Ecto neural progenitor cell (in vitro differentiated cells): ENCODE measurements at places on chromosomes 13 and 19.
A peak's percentile ranks its signal among the peaks of the same experiment; 100 is the strongest.

DNA sequence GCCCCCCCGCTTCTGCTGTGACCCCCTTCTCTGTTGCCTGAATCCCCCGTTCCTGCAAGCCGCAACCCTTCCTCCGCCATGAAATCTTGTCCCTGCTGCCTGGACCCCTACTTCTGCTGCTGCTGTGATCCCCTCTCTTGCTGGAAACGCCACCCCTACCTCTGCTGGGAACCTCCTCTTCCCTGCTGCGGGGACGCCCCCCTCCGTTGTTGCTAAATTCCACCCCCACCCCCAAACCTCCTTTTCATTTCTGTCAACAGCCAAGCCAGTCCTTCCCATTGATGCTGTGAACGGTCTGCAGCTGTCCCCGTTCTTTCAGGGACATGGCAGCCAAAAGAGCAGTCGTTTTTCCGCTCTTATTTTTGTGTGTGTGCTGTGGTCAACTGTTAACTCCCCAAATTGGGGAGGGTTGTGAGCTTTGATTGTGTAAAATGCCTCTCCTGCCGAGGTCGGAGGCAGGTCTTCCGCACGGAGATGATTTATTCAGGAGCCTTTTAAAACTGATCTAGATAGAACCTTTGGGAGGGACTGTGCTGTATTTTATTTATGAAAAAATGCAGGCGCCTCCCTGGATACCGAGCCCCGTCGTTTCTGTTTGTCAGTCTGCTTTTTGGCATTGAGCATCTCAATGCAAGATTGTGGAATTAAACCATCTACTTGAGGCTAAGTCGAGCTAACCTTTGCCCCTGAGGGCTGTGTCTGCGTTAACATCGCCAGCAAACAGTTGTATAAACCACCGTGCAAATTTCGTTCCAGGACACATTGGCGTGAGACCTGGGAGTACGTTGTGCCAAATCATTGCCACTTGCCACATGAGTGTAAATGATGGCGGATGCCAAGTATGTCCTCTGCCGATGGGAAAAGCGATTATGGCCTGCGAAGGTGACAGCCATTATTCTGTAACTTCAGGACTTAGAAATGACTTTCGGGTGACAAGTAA lies 27.9 kb upstream of the NDUFS7 start:
- DNase-seq, result no peak

DNA sequence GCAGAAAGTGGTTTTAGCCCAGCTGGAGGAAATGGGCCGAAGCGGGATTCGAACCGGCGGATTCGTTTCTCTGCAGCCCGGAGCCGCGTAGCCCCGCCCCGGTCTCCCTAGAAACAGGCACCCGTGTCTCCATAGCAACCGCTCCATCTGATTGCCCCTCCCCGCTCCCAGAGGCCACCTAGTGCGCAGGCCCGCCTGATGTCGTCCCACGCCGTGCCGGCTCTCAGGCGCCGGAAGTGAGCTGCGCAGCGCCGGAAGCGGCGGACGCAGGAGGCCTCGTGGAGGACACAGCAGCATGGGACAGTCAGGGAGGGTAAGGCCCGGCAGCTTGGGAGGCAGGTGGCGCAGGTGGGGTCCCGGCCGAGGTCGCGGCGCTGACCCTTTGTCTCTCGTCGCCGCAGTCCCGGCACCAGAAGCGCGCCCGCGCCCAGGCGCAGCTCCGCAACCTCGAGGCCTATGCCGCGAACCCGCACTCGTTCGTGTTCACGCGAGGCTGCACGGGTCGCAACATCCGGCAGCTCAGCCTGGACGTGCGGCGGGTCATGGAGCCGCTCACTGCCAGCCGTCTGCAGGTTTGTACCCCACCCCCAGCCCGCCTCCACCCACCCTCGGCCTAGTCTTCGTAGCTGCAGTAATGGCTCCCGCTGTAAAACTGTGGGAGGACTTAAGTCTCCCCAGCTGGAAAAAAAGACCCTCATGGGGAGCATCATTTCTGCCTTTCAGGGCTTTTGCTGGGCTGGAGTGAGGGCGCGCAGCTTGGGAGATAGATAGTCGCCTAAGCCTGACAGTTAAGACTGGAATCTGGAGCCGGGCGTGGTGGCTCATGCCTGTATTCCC lies at the start of gene PPAN:
PPAN (plus strand) TSS at position 263 of the 837 bp plus-strand sequence; CDS start at position 296, 33 bp downstream.
- DNase-seq, result peak; percentile 98

DNA sequence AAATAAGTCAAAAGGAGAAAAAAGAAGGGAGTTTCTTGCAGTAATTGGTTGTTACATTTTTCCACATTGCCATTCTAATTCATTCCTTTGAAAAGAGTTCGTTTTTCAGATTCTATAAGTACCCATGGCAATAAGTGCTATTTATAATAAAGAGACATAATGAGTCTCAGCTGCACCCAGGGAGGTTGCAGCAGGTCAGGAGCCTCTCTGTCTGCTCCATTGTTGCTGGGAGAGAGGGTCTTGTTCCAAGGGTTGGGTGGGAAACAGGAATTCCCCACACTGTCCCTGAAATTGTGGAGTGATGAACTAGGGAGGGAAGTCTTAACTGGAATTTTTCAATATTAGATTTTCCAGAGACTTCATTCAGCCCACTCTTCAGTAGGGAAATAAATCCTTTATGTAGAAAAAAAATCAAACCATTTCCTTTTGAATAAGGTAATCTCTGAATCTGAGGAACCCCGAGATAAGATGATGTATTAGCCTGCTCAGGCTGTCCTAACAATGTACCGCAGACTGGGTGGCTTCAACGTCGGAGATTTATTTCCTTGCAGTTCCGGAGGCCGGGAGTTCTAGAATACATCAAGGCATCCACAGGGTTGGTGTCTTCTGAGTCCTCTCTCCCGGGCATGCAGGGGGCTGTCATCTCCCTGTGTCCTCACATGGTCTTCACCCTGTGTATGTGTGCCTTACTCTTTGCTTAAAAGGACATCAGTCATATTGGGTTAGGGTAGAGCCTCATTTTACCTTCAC lies 342.7 kb upstream of the TMTC4 start:
- DNase-seq, result no peak

DNA sequence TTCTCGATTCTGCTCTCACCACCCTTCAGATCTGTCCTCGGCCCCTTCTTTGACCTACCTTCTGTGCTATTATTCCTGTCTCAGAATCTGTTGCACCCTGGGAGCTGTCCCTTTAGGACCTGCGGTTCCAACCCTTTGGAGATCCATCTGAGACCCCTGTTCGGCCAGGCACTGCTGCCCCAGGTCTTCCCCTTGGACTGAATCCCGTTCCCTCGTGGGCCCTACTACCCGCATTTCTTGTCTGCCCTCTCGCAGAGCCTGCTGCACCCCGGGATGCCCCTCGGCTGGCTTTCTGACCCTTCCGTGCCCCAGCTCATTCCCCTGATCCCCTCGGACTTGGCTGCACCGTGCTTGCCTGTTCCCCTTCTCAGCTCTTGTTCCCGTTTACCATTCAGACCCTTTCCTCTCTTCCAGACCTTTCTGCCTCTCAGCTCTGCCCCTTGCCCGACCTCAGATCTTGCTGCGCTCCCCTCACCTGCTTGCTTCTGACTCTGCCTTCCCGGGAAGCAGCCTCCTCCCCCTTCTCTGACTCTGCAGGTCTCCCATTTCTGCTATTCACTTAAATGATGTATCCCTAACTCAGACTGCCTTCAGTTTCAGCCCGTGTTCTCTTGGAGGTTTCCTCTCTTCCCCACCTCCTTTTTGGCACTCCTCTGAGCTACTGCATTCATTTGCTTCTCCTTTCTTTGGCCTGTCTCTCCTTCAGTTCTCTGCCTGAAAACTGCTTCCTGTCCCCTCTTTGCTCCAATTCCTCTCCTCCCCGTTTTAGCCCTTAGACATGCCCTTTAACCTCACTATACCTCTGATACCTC lies 1.1 kb downstream of the ARHGAP35 start:
- peak; percentile 65 for DNase-seq

DNA sequence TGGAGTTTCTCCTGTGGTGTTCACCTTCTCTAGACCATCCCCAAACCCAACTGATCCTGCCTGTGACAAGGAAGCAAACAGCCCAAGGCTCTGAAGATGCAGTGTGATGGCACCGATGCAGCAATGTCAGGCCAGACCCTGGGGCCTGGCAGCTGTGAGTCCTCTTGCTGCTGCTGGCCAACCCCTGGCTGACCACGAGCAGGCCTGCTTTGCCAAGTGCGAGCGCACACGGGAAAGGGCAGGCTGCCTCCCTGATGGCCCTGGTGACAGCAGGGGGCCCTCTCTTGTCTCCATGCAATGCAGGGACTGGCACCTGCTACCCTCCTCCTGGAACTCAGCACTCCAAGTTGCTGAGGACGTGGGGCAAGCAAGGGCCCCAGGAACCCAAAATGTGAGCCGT lies 5.4 kb upstream of the VSTM2B start:
- no peak for DNase-seq
